ENCODE measurements at places on chromosomes 2 and 18. TPM values are rescaled to one million over a fixed set of nuclear protein-coding genes. Genes with fewer than 3 reads are reported as not detected.

DNA sequence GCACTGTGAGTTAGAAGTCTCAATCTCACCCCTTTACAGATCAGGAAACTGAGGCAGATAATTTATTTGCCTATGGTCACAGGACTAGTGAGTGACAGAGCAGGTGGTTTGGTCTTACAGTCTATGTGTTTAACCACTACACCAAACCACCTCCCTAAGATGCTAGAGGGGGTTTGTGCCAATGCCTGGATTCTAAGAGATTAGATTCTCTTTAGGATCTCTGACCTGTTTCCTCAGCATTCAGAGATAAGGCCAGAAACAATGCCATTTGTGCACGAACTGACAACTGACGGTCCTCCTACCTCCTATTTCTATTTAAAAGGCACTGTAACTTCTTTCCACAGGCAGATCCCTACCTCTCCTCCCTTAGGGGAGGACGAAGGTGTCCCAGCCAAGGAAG is 2.3 kb upstream of the SLC20A1 start:
- no peak overlapping the region for H3K27ac ChIP-seq
- peaks cover 36% of the 10 kb centered on the region for H3K36me3 ChIP-seq
- no peak for DNase-seq
- H3K4me3 ChIP-seq, result peak overlapping the region; percentile 86
- peaks cover 56% of the 10 kb centered on the region for H3K4me1 ChIP-seq

The GALNT5 gene
- not detected for total RNA-seq

- no peak overlapping the region for H3K4me3 ChIP-seq
- no peaks in the 10 kb centered on the region for H3K36me3 ChIP-seq
- H3K27me3 ChIP-seq, result no peaks in the 10 kb centered on the region
- no peak overlapping the region for H3K27ac ChIP-seq
Observed at GRCh38 chr18:8389391-8390340, 219.6 kb upstream of the RAB12 start.

- no peak overlapping the region for H3K4me3 ChIP-seq
- no peaks in the 10 kb centered on the region for H3K4me1 ChIP-seq
- H3K27me3 ChIP-seq, result no peaks in the 10 kb centered on the region
- H3K36me3 ChIP-seq, result peaks cover 27% of the 10 kb centered on the region
Observed at GRCh38 chr18:79123948-79124347, 54.8 kb downstream of the ATP9B start.

GRCh38 chr18:79603321-79604204 is 76.0 kb upstream of the CTDP1 start:
- H3K4me1 ChIP-seq, result peaks cover 4% of the 10 kb centered on the region
- no peak for DNase-seq
- H3K27ac ChIP-seq, result no peak overlapping the region
- no peaks in the 10 kb centered on the region for H3K36me3 ChIP-seq

DNA sequence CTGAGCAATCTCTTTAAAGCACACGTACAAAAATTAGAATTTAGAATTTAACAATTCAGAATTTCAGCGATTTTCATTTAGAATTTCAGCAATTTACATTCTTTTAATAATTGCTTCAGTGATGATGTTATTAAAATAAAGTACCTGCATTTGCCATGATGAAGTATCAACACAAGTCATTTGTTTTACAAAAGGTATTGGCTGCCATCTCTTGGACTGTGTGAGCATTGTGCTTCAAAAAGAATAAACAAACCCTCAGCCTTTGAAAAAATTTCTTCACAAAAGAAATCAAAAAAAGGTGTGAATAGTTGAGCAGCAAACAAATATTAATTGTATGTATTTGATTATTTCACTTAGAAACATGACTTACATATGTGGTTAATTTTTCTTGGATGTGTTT is 27.1 kb upstream of the ZC3H15 start:
- DNase-seq, result no peak
- no peak overlapping the region for H3K27ac ChIP-seq
- peaks cover 3% of the 10 kb centered on the region for H3K4me1 ChIP-seq
- no peaks in the 10 kb centered on the region for H3K27me3 ChIP-seq
- no peak overlapping the region for H3K4me3 ChIP-seq
- H3K36me3 ChIP-seq, result peaks cover 5% of the 10 kb centered on the region

GRCh38 chr18:31977270-31977872 is 34.4 kb upstream of the TRAPPC8 start:
- no peak for DNase-seq
- H3K4me1 ChIP-seq, result no peaks in the 10 kb centered on the region
- no peaks in the 10 kb centered on the region for H3K27me3 ChIP-seq
- no peak overlapping the region for H3K4me3 ChIP-seq

DNA sequence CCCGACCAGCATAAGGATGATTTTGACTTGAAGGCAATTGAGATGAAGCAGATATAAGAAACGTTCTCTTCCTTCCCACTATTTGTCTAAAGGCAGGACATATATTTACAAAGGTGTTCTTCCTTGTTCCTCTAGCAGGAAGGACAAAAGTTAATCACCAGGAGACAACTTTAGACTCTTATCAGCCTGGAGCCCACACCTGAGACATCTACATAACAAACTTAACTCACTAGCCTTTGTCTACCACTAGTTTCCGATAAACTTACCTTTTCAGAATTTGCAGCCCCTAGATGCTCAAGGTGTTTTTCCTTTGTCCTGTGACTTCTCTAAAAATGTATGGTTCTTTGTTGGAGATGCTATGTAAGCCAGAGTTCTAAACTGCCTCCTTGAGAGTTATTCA is 1047.8 kb upstream of the NXPH2 start:
- no peaks in the 10 kb centered on the region for H3K27me3 ChIP-seq
- H3K4me3 ChIP-seq, result no peak overlapping the region
- no peak overlapping the region for H3K27ac ChIP-seq
- no peak for DNase-seq
- H3K4me1 ChIP-seq, result no peaks in the 10 kb centered on the region
- H3K36me3 ChIP-seq, result no peaks in the 10 kb centered on the region

The PROKR1 gene
- total RNA-seq, result not detected

- no peak overlapping the region for H3K4me3 ChIP-seq
- peaks cover 18% of the 10 kb centered on the region for H3K4me1 ChIP-seq
Observed at GRCh38 chr2:177550264-177551200, 158.0 kb downstream of the AGPS start.

DNA sequence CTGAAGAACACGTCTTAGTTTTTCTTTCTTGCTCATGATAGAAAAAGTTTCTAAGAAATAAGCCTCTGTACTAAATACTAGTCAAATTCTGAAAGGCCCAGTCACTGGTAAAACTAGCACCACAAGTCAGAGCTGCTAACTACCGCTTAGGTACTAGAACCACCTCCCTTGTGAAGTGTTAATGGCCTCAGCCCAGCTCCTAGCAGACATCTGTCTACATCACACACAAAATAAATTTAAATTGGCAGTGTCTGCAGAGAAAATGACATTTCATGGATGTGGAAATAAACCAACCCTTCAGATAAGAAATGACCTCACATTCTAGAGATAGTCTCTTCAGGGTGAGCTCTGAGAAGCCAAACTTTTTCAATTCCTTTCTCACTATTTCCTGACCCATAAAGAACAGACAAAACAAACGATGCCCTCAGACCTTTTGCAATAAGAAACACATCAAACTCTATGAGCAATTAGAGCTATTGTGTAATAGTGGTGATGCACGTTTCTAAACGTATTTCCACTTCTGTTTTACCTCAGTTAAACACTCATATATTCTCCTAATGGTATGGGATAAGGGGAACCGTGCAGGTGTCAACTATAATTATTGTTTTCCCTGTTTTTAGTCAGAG is 70.3 kb upstream of the DSG1 start:
- no peaks in the 10 kb centered on the region for H3K4me1 ChIP-seq
- no peak for DNase-seq
- H3K27ac ChIP-seq, result no peak overlapping the region
- H3K36me3 ChIP-seq, result no peaks in the 10 kb centered on the region
- H3K4me3 ChIP-seq, result no peak overlapping the region
- H3K27me3 ChIP-seq, result no peaks in the 10 kb centered on the region

- peaks cover 54% of the 10 kb centered on the region for H3K27me3 ChIP-seq
- DNase-seq, result no peak
- no peak overlapping the region for H3K27ac ChIP-seq
Observed at GRCh38 chr2:237625777-237626176, 1.6 kb upstream of the LRRFIP1 start.

The SERPINB13 gene
- not detected for total RNA-seq
